ENCODE measurements at places on chromosomes 11 and 22. TPM values are rescaled to one million over a fixed set of nuclear protein-coding genes. Genes with fewer than 3 reads are reported as not detected.

DNA sequence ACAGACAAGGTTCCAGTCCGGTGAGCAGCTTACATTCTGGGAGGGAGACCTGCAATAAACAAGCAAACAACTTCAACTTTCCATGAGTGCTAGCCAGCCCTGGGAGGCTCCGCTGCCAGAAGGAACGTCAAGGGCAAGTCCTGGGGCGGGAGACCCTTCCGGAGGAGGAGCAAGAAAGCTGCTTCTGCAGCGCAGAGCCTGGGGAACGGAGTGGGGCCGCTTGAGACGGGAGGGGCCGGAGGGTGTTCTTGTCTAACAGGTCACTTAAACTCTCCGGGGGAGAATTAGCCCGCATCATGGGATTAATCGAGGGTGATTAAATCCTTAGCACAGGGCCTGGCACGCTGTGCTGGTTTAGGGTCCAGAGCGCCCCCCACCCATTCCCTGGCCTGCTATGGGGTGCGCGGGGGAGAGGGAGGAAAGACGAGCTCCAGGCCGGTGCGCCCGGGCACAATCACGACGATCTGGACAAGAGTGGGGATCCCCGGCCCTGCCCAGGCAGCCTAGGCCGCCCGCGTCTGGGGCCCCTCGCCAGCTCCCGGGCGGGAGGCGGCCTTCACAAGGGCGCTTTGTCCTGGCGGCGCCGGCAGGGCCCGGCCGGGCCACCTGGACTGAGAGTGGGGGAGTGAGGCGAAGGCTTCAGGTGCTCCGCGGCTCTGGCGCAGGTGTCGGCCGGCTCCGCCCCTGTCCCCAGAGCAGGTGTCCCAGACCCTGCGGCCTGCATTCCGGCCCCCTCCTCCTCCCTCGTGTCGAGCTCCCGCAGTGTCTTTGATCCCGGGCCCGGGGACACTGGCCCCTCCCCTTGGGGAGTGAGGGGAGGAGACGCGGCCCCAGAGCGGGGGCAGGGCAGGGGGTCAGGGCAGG is 663 bp upstream of the LARGE2 start:
- H3K4me1 ChIP-seq = peaks cover 19% of the 10 kb centered on the region
- H3K27me3 ChIP-seq = no peaks in the 10 kb centered on the region
- H3K36me3 ChIP-seq = no peaks in the 10 kb centered on the region
- H3K27ac ChIP-seq = peak overlapping the region; percentile 59
- H3K4me3 ChIP-seq = peak overlapping the region; percentile 41
- peak; percentile 47 for DNase-seq

DNA sequence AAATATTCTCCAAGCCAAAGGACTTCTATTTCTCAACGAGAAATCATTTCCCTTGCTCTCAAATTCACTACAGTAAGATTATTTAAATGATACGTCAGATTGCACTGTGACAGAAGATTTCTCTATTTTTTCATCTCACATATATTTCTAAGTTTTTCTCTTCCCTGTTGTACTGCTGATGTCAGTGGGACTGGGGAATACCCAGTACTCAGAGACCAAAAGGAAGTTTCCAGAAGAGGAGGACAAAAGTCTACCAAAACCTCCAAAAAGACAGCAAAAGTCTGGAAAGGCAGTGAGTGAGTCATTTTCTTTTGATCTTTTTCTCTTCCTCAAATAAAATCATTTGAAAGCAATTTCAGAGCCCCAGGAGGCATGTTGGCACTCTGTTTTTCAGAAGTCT is 149.8 kb upstream of the PITPNB start:
- H3K27ac ChIP-seq = no peak overlapping the region
- H3K27me3 ChIP-seq = no peaks in the 10 kb centered on the region
- no peaks in the 10 kb centered on the region for H3K36me3 ChIP-seq

GRCh38 chr11:121105063-121105480 is 4.0 kb downstream of the TECTA start:
- peak overlapping the region; percentile 20 for H3K27ac ChIP-seq
- H3K36me3 ChIP-seq = no peaks in the 10 kb centered on the region
- no peak overlapping the region for H3K4me3 ChIP-seq
- peaks cover 22% of the 10 kb centered on the region for H3K4me1 ChIP-seq
- H3K27me3 ChIP-seq = no peaks in the 10 kb centered on the region

GRCh38 chr11:98895936-98896335 is 124.8 kb upstream of the CNTN5 start:
- H3K4me1 ChIP-seq = no peaks in the 10 kb centered on the region
- no peak for DNase-seq

GRCh38 chr11:130780437-130780836 is 135.8 kb downstream of the SNX19 start:
- H3K27me3 ChIP-seq = no peaks in the 10 kb centered on the region
- no peak overlapping the region for H3K4me3 ChIP-seq
- DNase-seq = no peak

DNA sequence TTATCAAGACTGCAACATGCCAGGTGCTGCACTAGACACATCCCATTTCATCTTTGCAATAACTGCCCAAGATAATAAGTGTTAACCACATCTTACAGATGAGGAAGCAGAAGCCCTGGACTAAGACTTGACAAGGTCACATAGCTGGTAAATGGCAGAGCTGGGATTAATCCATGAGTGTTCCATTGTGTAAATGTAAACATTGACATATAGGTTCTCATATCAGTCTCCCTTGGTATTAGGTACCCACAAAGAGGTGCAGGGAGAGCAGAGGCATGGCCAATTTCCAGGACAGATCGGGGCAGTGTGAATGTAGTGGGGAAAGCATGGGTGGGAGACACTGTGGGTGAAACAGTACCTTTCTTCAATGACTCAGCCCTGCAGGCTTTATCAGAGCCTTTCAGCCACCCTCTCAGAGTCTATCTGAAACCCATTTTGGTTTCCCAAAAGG is 17.9 kb downstream of the MICAL2 start:
- H3K4me3 ChIP-seq = no peak overlapping the region
- no peak overlapping the region for H3K27ac ChIP-seq
- no peaks in the 10 kb centered on the region for H3K36me3 ChIP-seq
- no peaks in the 10 kb centered on the region for H3K27me3 ChIP-seq
- H3K4me1 ChIP-seq = peaks cover 34% of the 10 kb centered on the region

DNA sequence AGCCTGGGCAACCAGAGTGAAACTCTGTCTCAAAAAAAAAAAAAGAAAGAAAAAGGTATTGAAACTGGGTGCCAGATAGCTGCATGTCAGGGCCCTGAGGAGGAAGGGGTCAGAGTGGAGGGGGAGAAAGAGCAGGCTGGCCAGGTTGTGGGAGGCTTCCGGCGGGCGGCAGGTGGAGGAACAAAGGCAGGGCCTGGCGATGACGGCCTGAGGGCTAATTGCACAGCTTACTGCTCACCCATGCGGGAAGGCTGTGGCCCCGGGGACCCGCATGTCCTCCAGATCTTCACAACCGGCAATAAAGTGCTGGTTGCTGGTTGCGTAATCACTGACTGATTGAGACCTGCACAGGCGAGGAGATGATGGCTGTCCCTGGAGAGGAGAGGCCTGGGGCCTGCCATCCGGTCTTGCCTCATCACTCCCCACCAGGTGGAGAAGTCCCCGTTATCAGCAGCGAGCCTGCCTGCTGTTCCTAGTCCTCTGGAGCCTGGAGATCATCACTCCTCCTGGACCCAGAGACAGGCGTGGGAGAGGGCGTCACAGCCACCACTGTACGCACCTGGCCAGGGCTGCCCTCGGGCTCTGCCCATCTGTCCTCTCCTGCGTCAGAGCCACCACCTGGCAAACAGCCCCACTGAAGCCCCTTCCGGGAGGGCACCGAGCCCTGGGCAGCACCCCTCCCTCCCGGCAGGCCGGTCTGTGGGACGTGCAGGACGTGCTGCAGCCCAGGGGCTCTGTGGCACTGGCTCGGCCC is 18.7 kb downstream of the H19 start:
- H3K36me3 ChIP-seq = no peaks in the 10 kb centered on the region
- no peaks in the 10 kb centered on the region for H3K4me1 ChIP-seq
- no peak overlapping the region for H3K27ac ChIP-seq
- DNase-seq = no peak
- no peaks in the 10 kb centered on the region for H3K27me3 ChIP-seq

GRCh38 chr11:36026315-36026968 is 82.6 kb downstream of the LDLRAD3 start:
- no peak overlapping the region for H3K4me3 ChIP-seq
- H3K36me3 ChIP-seq = no peaks in the 10 kb centered on the region
- no peak for DNase-seq

DNA sequence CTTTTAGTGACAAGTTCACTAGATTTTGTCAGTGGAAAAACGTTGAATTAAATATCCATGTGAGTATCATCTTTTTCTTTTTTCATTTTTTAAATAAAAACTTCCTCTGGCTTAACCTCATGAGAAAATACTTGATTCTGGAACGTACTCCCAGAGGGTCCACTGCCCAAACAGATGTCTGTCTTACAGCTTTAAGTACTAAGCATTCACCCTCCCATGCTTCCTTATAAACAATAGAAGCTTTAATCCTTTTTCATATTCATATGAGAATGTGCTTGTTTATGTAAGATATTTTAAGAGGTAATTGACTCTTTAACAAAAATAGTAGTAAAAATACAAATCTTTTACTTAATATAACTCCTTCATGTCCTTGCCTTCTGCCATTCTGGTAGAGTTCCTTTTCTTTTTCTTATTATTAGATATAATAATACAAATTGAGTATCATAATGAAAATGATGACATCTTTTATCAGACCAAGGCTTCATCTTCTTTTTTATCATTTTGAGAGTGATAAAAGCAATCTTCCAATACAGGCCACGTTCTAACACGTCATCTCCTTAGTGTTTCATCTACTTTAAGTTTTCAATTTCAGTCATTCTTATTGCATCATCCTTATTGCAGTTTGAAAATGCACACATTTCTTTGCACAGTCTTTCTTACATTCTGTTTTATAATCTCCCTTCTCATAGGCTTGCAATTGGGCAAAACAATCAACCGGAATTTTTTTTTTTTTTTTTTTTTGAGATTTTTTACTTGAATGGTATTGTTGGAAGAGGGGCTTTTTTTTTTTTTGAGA is 69.5 kb upstream of the MYO18B start:
- H3K27me3 ChIP-seq = no peaks in the 10 kb centered on the region
- DNase-seq = no peak
- no peak overlapping the region for H3K27ac ChIP-seq
- H3K36me3 ChIP-seq = no peaks in the 10 kb centered on the region
- H3K4me3 ChIP-seq = no peak overlapping the region
- H3K4me1 ChIP-seq = no peaks in the 10 kb centered on the region

DNA sequence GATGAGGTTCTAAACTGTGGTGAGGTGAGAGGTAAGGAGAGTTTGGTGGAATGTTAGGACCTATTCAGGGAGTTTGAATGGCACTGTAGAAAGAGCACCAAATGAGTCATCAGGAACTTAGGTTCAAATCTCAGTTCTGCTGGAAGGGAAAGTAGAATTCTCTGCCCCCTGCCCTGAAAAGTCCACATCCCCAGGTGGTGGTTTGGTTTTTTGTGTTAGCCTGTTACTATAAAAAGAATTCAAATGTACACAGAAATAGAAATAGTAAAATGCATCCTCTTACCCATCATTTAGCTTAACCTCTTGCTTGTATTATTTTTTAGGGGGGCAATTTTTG is 20.2 kb downstream of the PPFIBP2 start:
- no peaks in the 10 kb centered on the region for H3K27me3 ChIP-seq
- no peaks in the 10 kb centered on the region for H3K36me3 ChIP-seq
- DNase-seq = no peak
- no peak overlapping the region for H3K4me3 ChIP-seq

DNA sequence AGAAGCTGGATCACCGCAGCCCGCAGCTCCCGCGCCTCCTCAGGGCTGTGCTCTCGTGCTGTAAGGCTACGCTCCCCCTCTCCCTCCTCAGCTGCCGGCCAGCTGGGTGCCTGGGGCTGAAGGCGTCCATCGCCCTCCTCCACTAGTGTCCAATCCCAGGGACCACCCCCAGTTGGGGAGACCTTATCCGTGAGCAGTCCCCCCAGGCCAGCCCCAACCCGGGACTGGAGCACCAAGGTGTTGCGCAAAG is 1.2 kb downstream of the AP5B1 start:
- no peak for DNase-seq
- peak overlapping the region; percentile 51 for H3K27ac ChIP-seq
- no peaks in the 10 kb centered on the region for H3K27me3 ChIP-seq
- no peaks in the 10 kb centered on the region for H3K36me3 ChIP-seq
- H3K4me3 ChIP-seq = peak overlapping the region; percentile 76

- no peak overlapping the region for H3K27ac ChIP-seq
- H3K4me3 ChIP-seq = no peak overlapping the region
- no peak for DNase-seq
- no peaks in the 10 kb centered on the region for H3K36me3 ChIP-seq
- no peaks in the 10 kb centered on the region for H3K4me1 ChIP-seq
Observed at GRCh38 chr11:96012086-96012824, 88.3 kb upstream of the MTMR2 start.

DNA sequence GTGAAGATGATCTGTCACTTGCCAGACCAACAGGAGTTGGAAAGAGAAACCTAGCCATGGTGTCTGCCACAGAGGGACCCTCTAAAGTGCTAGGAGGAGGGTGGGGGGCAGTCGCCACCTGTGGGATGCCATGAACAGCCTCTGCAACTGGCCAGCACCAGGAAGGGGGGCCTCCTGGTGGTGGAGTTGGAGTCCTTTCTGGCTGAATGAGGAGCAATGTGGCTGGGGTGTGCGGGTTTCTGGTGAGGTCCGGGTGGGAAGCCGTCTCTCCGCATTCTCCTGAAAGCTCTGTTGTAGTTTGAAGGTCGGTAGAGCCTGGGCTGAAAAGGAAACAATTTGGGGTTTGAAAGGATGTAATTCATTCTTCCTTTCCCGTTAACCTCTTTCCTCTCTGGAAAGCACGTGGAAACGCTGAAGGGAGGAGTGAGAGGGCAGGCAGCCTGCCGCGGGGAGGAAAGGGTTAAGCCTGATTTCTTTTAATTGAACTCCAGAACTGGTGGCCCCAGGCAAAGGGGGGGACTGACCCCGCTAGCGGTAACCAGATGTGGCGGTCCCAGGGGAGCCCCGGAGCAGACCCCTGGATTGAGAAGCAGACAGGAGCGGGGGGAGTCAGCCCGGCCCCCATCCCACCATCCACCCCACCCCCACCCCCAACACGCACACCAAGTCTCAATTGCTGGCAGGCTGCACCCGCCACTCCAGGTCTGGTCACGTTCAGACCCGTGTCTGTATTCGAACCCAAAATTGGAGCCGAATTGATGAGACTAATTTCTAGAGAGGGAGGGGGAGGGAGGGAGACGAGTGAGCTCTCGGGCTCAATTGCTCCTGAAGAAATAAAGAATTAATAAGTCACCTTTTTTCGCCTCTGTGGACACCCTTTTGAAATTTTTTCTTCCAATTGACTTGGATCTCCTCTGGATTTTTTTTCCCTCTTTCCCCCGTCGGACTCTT is 1.8 kb upstream of the FLI1 start:
- peaks cover 29% of the 10 kb centered on the region for H3K4me1 ChIP-seq
- no peak overlapping the region for H3K27ac ChIP-seq
- H3K36me3 ChIP-seq = no peaks in the 10 kb centered on the region
- H3K4me3 ChIP-seq = peak overlapping the region; percentile 65
- no peaks in the 10 kb centered on the region for H3K27me3 ChIP-seq
- no peak for DNase-seq

GRCh38 chr22:41000040-41000565 is 48.9 kb downstream of the RBX1 start:
- no peak overlapping the region for H3K27ac ChIP-seq
- H3K36me3 ChIP-seq = no peaks in the 10 kb centered on the region
- H3K4me1 ChIP-seq = no peaks in the 10 kb centered on the region

Gene SLC22A6
- total RNA-seq = not detected

Gene MAPK8IP2
- 34.9 TPM for total RNA-seq
